ENCODE measurements at places on chromosomes 6 and 20.

GRCh38 chr20:24752612-24753011 is 196.5 kb upstream of the CST7 start:
- DNase-seq: no peak

DNA sequence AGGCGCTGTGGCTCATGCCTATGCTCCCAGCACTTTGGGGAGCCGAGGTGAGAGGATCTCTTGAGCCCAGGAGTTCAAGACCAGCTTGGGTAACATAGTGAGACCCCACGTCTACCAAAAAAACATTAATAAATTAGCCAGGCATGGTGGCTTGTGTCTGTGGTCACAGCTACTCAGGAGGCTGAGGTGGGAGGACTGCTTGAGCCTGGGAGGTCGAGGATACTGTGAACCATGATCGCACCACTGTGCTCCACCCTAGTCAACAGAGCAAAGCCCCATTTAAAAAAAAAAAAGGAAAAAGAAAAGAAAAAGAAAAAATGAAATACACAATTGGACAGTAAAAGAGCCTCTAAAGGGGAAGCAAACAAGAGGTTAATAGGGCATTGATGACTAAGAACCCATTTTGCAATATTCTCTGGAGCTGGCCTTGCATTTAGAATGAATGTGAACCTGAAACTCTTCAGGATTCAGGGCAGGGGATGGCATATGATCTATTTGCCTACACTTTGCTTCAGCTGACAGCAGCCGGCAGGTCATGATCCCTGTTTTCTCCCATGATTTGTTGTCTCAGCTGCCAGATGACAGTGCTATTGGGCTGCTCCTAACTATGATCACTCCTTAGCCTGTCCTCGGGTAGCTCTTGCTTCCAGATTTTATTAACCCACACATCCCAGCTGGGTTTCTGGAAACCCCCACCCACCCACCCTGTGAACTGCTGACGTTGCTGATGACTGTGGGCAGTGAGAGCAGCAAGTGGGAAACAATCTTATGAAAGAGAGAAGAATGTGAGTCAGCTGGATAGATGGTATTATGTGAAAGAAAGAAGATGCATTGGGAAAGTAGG is 83.8 kb upstream of the ELOVL5 start:
- no peak for DNase-seq

- DNase-seq: no peak
Measured at GRCh38 chr6:63395381-63395780, 75.6 kb upstream of the LGSN start.

GRCh38 chr6:119501798-119502483 is 152.4 kb upstream of the MAN1A1 start:
- no peak for DNase-seq

DNA sequence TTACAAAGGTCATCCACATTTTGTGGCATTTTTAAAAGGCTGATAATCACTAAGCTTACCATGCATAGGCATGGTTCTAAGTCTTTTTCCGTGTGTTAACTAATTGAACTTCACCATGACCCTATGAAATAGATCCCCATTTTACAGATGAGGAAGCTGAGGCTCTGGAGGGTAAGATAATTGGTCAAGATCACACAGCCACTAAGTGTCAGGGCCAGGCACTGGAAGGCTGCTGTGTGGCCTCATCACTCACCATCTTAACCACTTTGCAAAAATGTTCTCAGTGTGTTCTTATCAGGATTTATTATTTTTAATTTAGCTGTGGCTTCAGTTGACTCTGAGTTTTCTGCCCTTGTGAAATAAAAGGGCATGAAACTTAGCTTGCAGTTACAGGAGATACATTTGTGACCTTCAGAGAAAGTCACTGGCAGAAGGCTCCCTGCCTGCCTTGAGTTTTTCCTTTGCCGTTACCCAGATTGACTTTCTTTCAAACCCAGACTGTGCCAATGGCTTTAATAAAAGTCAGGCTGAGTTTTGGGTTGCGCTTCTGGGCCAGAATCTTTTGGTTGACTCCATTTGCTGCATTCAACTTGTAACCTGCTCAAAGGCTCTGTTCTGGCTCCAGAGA is 82.0 kb downstream of the EZR start:
- DNase-seq: no peak

DNA sequence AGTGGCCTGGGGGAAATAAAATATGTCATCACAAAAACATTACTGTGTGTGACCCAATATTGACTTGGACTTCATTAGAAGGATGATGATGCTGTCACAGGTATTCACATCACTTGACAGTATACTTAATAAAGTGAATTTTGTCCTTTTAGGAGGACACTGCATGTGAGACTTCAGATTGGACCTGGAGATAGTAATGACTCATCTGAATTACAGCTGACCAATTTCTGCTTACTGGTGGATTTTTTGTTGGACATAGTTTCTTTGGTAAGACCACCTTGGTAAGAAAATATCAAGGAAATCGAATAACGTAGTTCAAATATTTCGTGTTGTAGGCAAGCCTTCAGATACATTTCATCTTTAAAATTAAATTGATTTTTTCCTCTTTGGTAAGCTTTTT is 57.1 kb downstream of the DOP1A start:
- DNase-seq: no peak
